Stimulated activated CD4-positive, alpha-beta T cell treated with anti-CD3 and anti-CD28 coated beads, Interleukin-1b, Interleukin-23, amount 100 ng/mL, for 24 hours (primary cell): ENCODE measurements at places on chromosomes 4 and X.

GRCh38 chr4:41122775-41123174 is 91.6 kb downstream of the APBB2 start:
- DNase-seq: no peak

DNA sequence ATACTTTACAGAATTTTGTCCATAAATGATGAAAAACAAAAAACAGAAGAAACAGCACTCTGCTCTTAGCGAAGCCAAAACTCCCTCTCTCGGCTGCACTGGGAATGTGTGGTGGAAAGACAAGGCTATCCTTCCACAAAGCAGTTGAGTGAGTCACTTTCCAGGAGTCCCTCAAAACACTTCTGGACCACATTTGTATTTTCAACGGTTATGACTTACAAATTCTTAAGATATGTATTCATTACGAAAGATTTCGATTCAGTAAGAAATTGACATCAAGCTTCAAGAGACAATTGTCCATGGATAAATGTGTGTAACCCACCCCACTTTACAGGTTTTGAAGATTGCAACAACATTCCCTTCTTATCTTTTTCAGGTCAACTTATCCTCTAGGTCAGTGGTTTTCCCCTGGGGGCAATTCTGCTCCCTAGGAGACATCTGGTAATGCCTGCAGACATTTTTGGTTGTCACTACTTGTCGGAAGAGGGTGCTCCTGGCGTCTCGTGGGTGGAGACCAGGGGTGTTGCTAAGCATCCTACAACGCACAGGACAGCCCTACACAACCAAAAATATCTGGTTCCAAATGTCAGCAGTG is 66.7 kb upstream of the MTNR1A start:
- DNase-seq: no peak

DNA sequence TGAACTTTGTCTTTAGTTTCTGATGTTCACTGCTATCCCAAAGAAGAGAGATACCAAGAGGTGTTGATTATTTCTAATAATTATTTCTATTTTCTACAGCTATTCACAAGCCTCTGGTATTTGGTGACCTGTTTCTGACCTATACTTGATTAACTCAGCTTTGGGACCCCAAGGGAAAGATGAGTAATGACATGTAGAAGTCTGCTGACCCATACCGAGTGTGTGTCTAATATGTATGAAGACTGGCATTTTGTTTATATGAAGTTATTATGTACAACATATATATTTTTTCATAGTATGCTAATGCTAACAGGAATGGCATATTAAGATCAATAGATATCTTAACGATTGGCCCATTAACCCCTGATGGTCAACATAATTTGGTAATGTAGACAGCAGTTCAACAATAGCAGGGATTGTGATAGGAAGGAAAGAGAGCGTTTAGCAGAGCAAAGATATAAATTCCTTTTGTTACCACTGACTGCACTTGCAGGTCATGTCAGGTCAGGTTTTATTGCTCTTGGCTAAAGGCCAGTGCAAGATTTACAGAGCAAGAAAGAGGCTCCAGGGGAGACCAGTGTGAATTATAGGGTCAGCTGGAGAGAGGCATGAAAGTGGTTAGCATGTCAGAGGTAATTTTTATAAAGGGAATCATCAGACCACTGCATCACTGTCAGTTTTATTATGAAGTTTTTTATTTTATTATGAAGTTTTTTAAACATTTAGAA is 94.7 kb upstream of the DIPK2B start:
- no peak for DNase-seq

GRCh38 chr4:25030277-25031076 is at the start of gene LGI2:
TSS of gene LGI2 (minus strand) at chr4:25030946. CDS start at chr4:25030693, 253 bp downstream.
- DNase-seq: no peak

DNA sequence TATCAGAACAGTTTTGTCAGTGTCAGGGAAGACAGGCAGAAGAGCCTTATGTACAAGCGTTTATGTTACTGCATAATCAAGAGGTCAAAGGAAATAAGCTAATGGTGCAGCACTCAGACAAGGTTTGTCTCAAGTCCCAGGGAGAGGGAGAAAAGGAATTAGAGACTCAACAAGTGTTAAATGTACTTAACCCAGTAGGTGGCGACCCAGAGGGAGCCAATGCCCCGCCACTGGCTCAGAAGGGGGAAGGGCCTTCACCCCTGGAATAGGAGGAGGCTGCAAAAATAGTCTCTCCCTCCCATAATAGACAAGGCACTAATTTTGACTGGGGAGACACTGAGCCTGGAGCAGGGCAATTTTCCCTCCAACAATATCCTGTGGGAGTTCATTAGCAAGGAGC is 14.1 kb upstream of the PAPSS1 start:
- no peak for DNase-seq

DNA sequence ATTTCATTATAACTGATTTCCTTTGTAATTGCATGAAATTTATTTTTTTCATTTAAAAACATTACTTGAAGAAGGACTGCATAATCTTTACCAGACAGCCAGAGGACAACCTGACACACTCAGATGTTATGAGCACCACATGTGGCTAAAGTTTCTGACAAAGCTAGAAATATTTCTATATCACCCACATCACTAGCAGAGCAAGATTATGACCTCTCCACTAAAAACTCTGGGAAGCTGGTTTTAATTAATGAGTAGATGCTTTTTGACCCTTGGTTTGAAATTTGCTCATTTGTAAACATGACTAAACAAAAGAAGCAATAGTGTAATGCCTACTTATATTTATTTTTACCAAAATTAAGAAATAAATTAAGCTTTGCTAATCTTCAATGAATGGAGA is 661.5 kb upstream of the EPHA5 start:
- no peak for DNase-seq

GRCh38 chrX:12844319-12844718 is 22.6 kb upstream of the TLR7 start:
- no peak for DNase-seq

GRCh38 chr4:184100297-184100885 is 117.3 kb downstream of the ENPP6 start:
- DNase-seq: peak; percentile 22

- no peak for DNase-seq
These were observed 507.9 kb downstream of the TECRL start for GRCh38 chr4:63901304-63901703.

- DNase-seq: no peak
These were observed 31.5 kb upstream of the RAPGEF2 start for GRCh38 chr4:159071178-159071968.

DNA sequence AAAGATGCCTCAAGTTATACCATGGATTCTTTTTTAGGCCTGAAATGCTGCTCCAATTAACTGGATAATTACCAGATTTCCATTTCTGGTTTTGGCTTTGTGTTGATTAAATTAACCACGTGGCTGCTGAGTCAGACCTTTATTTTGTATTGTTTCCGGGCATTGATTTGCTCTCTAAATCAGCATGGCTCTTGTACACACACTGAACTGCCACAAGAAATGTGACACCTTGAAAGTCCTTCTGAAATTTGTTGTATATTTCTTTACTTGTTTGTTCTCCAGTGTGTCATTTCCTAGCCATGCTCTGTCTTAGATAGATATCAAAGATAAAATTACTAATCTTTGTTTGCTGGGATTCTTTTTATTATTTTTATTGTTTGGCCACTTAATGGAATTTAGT is 11.7 kb downstream of the MTTP start:
- DNase-seq: no peak

GRCh38 chr4:149008415-149009025 is 566.3 kb upstream of the NR3C2 start:
- no peak for DNase-seq

GRCh38 chr4:136281889-136282288 is 1250.4 kb downstream of the PCDH18 start:
- no peak for DNase-seq

GRCh38 chr4:129335276-129335675 is 239.3 kb downstream of the C4orf33 start:
- DNase-seq: no peak

DNA sequence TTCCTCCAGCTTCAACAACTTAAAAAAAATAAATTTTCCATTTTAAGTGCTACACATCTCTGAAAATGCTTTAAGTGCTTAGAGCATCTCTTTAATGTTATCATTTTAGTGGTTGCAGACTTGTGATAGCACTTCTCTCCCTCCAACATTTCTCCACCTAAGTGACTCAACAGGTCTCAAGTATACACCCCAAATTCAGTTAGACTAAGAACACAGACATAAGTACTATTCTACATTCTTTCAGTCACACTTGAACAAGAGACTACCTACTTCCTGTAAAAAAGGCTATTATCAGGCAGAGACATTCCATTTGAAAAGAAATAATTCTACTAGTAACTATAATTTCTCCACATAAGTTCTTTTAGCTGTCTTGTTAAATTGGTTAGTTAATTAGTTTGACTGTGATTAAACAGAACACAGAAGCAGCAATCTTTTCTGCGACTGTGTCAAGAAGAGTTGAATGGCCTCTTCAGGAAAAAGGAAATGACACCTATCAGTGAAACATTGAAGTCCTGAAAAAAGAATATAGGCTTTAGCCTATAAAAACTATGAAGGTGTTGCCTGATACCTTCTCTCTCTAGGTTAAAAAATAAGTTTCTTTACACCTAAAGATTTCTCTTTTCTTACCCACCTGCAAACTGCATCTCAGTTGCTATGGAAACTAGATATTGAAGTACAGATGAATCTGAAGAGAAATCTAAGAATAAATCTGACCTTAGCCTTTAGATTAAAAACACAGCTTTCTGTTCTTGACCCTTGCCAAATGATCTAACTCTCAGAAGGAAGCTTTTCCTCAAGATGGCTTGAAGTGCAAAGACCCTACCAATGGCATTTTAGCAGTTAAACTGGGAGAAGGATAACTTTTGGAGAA is 18.0 kb downstream of the NAF1 start:
- DNase-seq: no peak

- DNase-seq: no peak
These were observed 73.2 kb upstream of the AMOT start for GRCh38 chrX:112913807-112914206.

DNA sequence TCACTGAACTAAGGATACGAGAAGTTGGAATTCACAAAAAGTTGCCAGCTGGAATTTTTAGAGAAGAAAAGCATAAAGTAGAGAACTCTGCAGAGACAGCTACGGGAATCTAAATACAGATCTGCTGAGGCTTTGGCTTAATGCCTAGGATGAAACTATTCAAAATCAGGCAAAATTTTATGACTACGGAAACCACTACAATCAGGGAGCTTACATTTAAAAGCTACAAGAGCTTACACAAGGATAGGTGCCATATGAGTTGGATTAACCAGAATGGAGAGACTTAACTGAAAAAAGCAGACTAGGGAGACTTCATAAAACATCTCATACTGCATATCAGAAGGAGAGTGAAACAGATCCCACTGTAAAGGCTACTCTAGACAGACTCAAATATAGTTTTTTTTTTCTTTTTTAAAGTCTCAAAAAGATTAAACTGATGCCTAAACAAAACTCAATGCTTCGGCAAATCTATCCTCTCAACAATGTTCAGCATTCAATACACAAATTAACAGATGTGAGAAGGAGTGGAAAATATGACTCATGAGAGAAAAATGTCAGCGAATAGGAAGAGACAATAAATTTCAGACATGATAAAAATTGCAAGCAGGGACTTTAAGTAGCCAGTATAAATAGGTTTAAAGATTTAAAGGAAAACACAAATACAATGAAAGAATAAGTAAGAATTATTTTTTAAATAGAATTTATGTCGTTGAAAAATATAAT is 586.1 kb downstream of the FSTL5 start:
- no peak for DNase-seq

- DNase-seq: no peak
These were observed 63.3 kb downstream of the MOSPD2 start for GRCh38 chrX:14936561-14936960.

DNA sequence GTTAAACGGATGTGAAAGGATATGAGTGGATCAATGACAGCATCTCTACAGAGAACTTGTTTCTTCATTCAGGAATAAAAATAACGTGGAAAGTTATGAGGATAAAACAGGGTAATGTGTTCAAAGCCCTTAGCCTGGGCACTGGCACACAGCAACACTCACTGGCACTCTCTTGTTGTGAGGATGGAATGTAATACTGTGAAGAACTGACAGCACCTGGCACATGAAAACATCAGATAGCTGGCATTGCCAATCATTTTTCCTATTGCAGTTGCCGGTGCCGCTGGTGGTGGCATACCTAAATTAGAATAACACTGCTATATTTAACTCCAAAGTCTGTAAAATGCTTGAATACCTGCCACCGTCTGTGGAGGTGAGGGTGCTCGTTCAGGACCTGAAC is 1061.2 kb downstream of the DMD start:
- no peak for DNase-seq

GRCh38 chr4:76342191-76342590 is 35.7 kb downstream of the STBD1 start:
- no peak for DNase-seq

DNA sequence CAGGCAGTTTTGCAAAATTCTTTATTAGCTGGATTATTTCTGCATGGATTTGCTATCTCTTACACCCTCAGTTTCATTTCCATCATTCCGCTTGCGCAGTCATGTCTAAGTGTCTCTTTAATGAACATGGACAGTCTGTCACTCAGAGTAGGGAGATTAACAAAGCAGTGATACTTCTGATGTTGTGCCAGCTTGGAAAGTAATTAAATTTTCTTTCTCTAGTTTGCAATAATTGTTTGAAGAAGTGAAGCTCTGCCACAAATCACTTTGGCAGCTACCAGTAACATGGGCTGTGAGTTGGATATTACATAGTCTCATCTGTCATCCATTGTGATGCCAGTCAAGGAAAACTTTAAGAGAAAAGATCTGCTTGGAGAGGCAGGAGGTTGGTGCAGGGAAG is 324.8 kb upstream of the NWD2 start:
- DNase-seq: no peak

- DNase-seq: no peak
These were observed 14.1 kb downstream of the COX18 start for GRCh38 chr4:73055241-73055897.

DNA sequence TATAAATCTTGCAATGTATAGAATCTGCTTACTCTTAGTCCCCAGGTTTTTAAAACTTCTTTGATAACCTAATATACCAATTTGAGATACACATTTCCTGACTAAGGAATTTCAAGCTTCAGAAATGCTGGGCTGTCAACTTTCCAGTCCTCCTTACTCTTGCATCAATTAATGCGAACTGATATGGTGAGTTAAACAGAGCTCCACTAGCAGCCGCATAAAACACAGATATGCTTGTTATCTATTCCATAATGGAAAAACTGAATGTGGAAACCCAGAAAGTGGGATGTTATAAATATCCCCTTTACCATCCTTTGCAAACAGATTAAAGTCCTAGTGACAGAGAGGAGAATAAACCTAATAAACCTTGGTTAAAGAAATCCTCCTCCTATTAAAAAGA is 1913.7 kb downstream of the STIM2 start:
- DNase-seq: no peak

GRCh38 chr4:1856943-1857699 is 1.2 kb upstream of the LETM1 start:
- no peak for DNase-seq

GRCh38 chr4:156583265-156583664 is 388.3 kb downstream of the PDGFC start:
- DNase-seq: no peak

GRCh38 chr4:125464146-125464545 is 149.4 kb downstream of the FAT4 start:
- no peak for DNase-seq

DNA sequence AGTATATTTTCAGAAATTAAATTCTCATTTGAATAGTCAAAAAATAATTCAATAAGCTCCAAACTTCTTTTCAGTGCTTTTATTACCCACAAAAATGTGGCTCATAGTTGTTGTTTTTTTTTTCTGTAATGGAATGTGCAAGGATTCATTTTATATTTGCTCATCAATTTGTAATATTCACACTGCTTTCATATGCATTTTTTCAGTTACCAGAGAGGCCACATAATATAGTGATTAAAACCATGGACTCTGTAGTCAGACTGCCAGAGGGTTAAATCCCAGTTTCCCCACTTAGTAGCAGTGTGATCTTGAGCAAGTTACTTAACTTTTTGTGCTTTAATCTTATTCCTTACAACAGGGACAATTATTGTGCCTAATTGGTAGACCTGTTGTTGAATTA is 64.5 kb downstream of the FAM9B start:
- DNase-seq: no peak
